ENCODE measurements at places on chromosomes 16 and 17.

- no peak for DNase-seq
These were observed 318.2 kb upstream of the SOX9 start for GRCh38 chr17:71802663-71803062.

DNA sequence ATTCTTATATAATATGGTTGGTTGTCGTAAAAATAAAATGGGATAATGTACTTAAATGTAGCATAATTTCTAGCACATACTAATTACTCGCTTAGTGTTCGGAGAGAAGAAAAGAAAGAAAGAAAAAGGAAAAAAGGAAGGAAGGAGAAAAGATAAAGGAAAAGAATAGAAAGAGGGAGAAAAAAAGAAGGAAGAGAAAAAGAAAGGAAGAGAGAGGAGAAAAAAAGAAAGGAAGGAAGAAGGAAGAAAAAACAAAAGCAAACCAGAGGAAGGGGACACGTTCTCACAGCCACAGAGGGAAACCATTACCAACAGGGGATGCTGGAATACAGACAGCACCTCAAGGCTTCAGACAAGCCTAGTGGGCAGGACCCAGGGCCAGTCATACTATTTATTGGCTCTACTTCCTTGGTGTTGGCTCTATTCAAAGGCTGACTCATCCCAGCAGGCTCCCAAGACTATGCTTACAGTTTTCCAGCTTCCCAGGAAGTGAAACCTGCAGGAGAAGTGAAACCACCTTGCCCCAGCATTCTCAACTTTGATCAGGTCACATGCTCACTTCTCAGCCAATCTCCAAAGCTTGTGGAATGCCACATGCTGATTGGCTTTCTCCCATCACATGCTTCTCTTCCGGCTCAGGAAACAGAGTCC is 273.5 kb upstream of the IRX5 start:
- DNase-seq = peak; percentile 10

- no peak for DNase-seq
These were observed 7.1 kb upstream of the CDH15 start for GRCh38 chr16:89164436-89164835.

DNA sequence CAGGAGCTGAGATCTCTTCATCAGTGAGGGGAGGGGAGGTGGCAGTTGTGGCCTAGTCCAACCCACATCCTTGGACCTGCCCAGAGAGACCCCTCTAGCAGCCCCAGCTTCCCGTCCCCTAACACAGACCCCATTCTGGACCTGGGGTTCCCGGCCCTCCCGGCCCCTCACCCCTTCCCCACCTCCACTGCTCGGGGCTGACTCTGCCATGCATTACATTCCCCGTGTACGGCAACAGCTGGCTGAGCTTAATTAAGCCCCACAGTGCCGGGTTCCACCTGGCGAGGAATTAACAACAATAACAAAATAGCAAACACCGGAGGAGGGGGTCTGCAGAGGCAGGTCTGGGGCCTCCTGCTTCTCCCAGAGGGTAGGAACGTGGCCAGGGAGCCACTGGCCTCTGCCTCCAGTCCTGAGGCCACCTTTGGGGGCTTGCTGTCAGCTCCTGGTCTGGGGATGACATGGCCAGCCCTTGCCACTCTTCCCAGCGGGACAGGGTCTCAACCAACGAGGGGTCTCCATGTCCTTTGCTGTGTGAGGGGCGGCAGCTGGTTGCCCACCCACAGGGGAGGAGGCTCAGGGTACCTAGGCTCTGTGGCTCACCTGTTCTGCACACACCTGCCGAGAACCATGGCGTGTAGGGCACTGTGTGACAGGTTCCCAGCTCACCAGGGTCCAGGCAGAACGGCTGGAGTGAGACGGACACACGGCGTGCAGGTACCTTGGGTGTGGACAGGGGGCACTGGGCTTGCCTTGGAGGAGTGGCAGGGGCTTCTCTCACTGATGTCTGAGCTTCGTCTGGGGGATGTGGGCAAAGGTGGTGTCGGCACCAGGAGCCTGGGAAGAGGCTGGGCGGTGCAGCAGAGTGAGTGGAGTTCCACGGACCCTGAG is 46.9 kb upstream of the CBFA2T3 start:
- no peak for DNase-seq

DNA sequence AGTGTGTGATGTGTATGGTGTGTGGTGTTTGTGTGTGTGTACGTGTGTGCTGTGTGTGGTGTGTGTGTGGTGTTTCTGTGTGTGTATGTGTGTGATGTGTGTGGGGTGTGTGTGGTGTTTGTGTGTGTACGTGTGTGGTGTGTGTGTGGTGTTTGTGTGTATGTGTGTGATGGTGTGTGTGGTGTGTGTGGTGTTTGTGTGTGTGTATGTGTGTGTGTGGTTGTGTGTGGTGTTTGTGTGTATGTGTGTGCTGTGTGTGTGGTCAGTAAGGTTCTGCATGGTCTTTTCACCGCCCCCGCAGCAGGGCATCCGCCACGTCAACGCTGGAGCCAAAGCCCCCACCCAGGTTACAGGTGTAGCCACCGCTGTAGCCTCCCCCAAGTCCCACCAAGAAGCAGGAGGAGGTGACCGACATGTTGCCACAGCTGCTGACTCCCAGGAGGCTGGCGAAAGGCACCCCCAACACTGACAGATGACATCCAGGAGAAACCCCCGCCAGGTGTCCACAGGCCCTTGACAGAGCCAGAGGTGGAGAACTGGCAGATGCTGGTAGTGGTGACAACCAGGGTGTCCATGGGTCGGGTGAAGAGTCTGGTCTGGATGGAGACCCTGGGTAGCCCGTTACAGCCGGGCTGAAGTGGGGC is 9.3 kb upstream of the KRT17 start:
- no peak for DNase-seq

DNA sequence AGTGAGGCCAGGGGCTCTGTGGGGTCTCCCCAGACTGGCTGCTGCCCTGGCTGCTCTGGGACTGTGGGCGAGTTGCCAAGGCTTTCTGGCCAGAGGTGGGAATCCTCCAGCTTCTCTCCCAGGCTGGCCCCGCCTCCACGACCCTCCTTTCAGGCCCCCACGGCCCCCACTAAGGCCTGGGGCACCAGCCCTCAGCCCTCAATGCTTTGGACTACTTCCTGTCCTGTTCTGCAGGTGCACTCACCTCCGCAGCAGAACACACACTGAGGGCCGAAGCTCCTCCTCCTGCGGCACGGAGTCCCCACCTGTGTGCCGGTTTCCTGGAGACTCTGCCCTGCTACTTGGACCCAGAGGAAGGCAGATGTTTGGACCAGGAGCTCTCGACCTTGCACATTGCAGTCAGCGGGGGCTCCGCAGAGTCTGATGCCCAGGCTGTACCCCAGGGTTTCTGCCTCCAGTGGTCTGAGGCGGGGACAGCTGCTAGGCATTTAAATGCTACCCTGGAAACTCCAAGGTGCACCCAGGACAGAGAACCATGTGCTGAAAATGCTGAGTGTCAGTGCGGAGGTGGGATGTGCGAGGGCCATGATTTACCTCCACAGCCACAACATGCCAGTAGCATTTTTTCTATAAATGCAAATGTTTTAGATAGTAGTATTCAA is 223.8 kb downstream of the IRF8 start:
- DNase-seq = no peak

- no peak for DNase-seq
These were observed 133.4 kb downstream of the SPACA3 start for GRCh38 chr17:33124871-33125551.

DNA sequence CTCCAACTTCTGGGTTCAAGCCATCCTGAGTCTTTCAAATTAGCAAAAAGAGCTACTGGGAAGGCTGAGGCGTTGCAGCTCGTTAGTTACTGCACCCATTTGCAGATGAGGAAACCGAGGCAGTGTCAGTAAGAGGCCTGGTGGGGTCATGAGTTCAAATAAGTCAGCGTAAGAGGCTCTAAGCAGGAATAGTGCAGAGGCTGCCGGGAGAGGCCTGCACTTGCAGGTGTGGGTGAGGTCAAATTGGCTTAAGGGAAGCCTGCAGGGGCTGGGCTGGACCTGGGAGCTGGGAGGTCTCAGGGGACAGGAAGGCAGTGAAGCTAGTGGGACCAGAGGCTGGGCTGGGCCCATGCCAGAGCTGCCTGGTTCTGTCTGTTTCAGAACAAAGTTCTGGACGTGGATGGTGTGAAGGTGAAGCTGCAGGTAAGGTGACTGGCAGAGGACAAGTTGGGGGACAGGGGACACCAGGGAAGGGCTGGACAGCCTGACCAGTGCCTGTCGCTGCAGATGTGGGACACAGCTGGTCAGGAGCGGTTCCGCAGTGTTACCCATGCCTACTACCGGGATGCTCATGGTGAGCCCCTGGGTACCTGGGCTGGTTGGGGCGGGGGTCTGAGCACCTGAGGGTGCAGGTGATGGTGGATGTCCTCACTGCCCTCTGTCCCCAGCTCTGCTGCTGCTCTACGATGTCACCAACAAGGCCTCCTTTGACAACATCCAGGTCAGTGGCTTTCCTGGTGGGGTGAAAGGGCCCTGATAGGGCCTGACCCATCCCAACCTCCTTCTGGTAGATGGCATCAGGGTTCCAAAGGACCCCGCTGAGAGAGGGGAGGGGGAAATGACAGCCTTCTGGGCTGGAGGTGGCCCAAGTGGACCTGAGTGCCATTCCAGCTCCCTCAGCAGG is 3.0 kb downstream of the RAB26 start:
- DNase-seq = no peak

DNA sequence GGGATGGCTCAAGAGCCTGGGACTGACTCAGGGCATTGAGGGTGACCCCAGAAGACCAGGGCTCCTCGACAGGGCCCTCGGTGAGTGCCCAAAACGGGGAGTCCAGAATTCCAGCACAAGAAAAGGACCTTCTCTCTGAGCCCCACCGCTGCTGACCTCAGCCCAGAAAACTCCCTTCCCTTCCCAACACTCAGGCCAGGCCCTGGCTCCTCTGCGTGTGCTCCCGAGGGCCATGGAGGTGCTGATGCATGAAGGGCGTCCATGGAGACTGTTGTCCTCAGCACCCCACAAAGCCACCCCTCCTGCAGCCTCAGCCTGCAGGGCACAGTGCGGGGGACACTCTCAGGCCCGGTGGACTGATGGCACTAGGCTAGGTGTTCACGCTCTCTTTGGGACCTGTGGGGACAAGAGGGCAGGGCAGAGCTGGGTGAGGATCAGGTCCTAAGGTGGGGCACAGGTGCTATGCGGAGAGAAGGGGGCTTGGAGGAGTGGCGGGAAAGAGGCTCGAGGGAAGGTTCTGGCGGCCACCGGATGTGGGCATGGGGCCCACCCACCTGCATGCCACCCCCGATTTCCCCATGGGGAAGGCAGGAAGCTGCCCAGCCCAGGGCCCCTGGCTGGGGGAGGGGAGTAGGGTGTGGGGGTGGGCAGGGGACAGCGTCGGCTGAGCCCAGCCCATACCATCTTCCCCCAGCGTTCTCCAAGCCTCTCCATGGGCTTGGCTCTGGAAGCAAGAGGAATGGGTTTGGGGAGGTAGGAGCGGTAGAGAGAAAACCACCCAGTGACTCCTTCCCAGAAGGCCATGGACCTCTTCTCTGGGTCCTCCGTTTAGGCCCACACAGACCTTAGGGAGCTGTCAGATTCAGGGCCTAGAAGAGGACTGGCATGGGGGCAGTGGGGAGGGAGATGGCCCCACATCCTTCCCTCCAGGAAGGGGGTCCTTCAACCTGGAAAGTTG is 4.5 kb upstream of the TSPOAP1 start:
- DNase-seq = no peak

GRCh38 chr17:36546418-36547093 is 1.8 kb downstream of the GGNBP2 start:
- DNase-seq = no peak

GRCh38 chr16:27892879-27893278 is 170.6 kb downstream of the GSG1L start:
- DNase-seq = no peak

DNA sequence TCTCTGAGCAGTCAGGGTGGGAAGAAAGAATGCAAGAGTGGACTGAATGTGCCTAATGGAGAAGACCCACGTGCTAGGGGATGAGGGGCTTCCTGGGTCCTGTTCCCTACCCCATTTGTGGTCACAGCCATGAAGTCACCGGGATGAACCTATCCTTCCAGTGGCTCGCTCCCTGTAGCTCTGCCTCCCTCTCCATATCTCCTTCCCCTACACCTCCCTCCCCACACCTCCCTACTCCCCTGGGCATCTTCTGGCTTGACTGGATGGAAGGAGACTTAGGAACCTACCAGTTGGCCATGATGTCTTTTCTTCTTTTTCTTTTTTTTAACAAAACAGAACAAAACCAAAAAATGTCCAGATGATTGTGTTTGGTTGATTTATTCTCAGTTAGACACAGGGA is 14.1 kb downstream of the IGFBP4 start:
- no peak for DNase-seq

GRCh38 chr17:38872671-38873385 is 3.0 kb downstream of the LASP1 start:
- no peak for DNase-seq

- DNase-seq = no peak
These were observed 36.0 kb downstream of the CLUAP1 start for GRCh38 chr16:3536851-3537250.

DNA sequence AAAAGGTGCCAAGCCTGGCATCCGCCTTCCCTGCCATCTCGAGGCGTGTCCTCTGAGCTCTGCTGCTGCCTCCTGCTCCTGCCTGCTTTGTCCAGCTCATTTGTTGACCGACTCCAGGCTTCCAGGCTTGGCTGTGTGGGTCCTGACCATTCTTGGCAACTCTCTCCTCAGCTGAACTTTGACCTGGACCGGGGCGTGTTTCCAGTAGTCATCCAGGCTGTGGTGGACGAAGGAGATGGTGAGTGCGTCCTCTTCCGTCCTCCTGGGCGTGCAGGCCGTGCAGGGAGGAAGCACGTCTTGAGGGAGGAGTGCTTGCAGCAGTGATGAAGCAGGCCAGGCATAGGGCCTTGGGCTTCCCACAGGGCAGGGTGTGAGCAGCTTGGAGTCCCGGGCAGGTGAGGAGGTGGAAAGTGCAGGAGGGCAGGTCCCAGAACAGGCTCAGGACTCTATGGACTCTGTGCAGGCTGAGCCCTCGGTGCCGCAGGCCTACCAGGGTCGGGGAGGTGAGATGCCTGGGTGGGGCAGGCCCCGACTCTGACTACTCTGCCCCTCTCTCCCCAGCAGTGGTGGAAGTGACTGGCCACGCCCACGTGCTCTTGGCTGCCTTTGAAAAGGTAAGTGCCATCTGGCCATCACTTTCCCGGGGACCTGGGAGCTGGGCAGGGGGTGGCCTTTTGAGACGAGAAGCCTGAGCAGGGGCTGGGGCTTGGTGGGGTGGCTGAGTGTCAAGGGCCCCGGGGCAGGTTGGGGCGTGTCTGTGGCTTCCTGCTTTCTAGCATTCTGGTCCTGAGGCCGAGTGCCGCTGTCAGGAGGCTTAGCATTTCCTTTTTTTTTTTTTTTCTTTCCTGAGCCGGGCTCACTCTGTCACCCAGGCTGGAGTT is 28.6 kb upstream of the NUDT16L1 start:
- no peak for DNase-seq

DNA sequence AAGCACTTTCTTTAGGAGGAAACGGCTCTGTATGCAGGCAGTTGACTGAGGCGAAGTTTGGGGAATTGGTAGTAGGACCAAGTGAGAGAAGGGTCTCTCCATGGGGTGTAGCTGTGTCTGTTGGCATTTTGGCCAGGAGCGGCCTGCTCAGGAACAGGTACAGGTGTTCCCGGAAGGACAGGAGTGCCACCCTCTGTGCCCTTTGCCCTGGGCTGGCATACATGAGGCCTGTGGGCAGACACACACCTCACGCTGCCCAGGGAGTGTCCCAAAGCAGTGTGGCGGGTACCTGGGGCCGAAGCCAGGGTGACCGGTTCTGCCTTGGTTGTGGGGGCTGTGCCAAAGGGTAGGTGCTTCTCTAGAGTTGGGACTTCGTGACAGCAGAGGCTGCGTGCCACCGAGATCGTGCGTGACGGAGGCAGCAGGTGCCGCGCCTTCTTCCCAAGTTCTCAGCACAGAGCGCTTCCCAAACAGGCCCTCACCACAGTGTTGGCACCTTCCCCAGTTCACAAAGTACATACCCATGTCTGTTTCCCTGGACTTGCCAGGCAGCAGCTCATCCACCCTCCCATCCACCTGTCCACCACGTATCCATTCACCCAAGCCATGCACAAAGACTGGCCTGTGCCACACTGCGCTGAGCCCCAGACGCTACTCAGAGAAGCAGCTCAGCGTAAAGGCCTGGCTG is 19.9 kb upstream of the TCF25 start:
- no peak for DNase-seq
